KBM-7 (cell line): ENCODE measurements at places on chromosomes 5 and 9.

- no peak for DNase-seq
These were observed 5.5 kb downstream of the CDK5RAP2 start for GRCh38 chr9:120574473-120574872.

DNA sequence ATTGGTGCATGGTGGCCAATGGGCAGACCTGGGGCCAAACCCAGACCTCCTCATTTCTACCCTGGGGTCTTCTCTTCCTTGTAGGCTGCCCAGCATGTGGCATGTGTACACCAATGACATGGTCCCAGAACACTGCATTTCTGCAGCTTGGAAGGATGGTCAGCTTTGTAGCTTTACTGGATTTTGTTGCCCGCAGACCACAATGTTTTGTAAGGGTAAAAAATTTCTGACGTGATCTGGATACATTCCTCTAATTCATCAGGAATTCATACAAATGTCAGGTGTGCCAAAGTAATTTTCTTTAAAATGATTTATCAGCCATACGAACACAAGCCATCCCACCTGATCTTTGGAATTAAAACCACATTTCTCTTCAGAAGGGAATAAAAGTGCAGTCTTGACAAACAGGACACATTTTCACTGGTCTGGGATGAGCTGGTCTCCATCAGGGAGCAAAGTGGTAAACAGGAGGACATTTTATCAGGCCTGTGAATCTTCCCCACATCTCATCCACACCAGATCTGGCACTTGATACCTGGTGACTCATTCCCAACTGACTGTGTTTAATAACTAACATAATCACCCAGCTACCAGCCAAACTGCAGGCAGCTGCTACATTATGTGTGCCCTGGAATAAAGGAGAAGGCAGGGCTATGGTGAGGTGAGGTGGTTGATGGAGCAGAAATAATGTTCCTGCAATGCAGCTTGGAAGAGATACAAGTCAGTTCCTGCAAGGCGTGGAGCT lies 103.9 kb downstream of the SPOCK1 start:
- DNase-seq: no peak

DNA sequence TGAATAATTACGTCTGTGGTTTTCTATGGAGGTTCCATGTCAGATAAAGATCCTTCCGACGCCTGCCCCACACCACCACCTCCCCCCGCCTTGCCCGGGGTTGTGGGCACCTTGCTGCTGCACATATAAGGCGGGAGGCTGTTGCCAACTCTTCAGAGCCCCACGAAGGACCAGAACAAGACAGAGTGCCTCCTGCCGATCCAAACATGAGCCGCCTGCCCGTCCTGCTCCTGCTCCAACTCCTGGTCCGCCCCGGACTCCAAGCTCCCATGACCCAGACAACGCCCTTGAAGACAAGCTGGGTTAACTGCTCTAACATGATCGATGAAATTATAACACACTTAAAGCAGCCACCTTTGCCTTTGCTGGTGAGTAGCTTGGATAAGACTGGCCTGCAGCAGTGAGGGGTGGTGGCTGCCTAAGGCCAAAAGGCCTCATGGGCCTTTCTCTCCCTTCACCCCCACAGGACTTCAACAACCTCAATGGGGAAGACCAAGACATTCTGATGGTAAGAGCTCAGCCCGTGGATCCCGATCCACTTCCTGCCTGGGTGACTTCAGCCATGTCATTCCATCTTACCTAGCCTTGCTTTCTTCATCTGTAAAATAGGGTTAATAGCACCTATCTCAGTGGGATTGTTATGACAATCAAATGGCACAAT lies at the start of gene IL3:
TSS of gene IL3 (plus strand) at position 155 of the 661 bp plus-strand sequence. CDS start at position 207, 52 bp downstream.
- no peak for DNase-seq

DNA sequence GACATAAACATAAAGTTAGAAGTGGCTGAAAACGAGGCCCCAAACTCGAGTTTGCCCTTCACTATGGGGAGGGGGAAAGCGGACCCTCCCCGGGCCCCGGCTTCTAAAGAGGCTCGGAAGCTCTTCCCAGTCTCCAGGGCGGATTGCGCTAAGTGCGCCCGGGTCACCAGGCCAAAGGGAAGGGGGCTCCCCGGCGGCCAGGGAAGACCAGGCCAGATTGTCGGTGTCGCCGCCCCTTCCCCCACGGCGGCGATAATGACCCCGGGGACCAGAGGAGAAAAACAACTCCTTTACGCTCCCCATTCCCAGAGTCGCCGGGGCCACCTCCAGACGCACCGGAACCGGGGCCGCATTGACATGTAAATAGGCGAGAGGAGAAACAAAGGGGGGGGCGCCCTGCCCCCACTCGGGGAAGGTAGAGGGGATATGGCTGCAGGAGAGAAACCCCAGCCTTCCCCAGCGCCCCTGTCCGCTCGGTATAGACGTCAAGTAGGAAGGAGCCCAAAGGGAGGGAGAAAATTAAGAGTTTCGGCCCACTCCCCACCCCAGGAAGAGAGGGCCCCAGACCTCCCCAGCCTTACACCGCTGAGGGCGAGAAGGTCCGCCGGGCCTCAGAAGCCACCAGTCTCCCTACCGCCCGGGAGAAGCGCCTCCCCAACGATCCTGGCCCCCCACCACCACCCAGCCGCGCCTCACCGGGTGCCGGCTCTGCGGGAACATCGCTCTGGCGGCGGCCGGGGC lies 1.7 kb downstream of the TLE1 start:
- DNase-seq: no peak

DNA sequence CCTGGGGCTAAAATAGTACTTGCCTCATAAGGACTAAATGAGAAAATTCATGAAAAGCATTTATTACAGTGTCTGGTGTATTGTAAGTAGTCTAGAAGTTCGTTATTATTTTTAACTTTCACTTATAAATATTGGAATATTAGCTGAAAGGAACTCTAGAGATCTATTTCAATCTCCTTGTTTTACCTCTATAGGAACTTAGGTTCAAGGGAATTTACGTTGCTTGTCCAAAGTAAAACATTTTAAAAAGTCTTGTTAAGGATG lies 55.5 kb downstream of the GARNL3 start:
- DNase-seq: no peak

DNA sequence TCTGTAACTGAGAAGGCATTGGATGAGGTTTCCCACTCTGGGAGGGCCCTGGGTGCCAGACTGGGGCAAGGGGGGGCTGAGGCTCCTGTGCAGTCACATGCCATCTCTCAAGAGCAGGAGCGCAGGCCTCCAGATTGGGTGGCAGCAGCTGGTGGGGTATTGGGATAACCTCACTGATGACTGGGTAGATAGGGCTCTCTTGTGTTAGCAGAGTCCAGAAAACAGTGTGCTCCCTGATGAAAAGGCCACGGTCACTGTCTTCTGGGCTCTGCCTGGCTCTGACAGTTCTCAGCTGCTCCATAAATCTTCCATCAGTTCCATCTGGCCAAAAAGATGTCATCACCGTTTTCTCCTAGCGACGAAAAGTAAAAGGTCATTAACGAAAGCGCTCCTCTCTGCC lies 21.8 kb upstream of the NKX2-5 start:
- DNase-seq: no peak

DNA sequence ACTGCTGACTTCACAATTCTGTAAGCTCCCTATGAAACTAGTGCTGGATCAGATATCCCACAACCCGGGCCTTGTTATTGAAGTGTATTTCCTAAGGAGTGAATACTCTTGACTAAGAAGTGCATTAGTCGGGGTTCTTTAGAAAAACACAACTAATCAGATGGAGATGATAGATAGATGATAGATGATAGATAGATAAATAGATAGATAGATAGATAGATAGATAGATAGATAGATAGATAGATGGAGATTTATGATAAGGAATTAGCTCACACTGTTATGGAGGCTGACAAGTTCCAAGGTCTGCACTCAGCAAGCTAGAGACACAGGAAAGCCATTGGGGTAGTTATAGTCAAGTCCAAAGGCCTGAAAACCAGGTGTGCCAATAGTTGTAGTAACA lies 214.6 kb upstream of the COX7C start:
- no peak for DNase-seq

DNA sequence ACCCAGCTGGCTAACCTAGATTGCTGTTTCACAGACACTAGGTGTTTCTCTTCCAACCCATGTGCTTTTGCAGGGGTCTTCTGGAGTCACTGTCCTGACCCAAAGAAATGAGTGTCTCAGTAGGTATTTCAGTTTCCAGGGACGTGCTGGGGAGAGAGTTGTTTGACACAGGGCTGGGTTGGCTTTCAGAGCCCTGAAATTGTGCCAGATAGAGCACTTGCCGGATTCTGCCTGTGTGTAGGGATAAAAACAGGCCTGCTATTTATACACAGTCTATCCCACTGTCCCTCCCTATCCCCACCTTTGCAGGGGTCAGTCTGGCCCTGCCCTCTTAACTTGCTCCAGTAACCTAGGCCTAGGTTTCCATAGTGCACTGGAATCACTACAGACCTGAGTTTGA lies 957 bp upstream of the HBEGF start:
- no peak for DNase-seq

- DNase-seq: peak; percentile 46
These were observed 118.4 kb upstream of the PRSS3 start for GRCh38 chr9:33676746-33677505.

DNA sequence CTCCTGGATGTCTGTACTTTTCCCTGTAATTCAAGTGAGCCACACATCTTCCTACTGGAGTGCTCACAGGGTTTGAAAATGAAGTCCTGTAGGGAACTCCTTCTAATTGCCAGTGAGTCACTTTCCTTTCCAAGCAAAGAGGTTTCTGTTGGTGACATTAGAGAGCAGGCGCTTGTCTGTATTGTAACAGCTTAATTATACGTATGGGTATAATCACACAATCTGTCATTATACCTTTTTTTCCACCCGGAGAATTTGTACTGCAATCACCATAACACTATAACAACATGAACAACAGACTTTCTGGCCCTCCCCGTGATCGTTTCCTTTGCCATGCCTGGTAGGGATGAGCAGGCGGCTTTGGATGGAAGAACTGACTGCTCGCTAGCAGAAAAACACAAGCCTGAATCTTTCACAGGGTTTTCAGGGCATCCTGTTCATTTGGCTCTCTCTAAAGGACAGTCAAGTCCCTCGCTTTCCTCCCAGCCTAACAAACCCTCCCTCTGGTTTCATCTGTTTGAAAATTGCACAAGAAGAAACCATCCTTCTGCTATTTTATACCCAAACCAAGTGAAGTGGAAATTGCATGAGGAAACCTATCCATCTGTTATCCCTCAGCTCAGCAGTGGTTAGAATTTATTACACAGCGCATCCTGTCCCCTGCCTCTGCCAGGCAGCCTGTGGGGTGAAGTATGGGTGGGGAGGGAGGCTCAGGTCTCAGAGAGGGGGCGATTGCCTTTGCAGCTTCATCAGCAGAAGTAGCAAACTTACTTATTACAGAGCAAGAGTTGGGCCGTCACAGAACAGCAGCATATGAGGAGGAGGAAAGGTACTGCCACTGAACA lies 307.0 kb upstream of the TLE4 start:
- DNase-seq: no peak

- no peak for DNase-seq
These were observed 29.4 kb upstream of the HSD17B3 start for GRCh38 chr9:96331236-96331947.

DNA sequence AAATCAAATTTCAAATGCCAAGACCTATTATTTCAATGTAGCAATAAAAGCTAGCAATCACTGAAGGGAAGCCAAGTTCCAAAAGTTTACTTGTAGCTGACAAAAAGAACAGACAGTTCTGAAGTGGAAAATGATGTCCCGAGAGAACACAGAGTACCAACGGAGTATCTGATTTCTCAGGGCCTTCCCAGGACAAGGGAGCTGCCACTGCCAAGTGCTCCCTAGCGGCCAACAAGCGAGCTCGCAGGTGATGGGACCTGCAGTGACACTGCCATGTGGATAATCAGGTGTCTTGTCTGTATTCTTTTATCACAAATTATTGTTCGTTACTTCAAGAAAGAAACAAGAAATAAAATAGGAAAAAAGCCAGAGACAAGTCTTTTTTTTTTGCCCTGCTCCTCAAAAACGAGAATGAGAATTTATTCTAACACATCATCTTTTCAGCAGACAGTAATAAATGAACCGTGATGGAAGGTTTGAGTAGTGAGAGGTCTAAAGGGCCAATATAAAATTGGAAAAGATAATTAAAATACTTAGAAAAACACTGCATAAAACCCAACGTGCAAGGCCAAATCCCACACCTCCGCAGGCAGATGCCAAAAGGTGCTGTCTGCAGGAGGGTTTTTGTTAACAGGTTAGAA lies 159.4 kb downstream of the MYO10 start:
- DNase-seq: peak; percentile 7

DNA sequence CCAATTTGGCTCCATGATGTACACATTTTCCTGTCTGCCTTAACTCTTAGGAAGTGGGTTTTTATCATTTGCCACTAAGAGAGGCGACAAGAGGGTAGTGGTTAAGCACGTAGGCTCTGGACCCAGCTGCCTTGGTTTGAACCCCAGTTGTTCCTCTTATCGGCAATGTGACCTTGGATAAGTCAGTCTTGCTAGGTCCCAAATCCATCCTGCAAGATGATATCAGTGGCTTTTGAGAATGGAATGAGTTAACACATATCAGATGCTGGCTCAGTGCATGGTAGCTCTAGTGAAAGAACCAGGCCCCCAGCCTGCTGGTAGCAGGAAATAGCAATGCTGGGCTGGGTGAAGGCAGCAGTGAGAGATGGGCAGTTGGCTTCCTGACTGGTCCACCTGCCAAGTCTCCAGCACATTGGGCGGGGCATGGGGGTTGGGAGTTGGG lies 72.5 kb downstream of the STK10 start:
- no peak for DNase-seq

- DNase-seq: no peak
These were observed 335.3 kb upstream of the ADAMTS16 start for GRCh38 chr5:4804691-4805360.

DNA sequence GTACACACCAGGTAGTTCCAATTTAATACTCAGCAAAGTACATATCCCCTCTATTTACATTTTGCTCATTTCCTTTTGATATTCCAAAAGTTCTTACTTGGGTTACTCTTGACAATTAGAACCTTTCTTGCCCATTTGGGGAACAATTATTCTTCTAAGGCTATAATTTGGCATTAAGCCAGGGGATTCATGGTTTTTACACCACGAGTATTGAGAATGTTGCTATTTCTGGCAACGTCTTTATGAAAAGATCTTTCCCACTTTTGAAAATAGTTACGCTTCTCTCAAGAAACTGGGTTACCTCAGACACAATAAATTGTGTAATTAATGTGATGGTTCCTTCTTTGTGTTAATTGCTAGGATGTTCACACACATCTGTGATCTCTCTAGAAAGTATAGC lies 11.5 kb upstream of the CAAP1 start:
- no peak for DNase-seq
